ENCODE measurements at places on chromosomes 6 and 20. TPM values are rescaled to one million over a fixed set of nuclear protein-coding genes. Genes with fewer than 3 reads are reported as not detected.

The ELOVL4 gene
- 1.9 TPM for total RNA-seq

The ADA gene
- total RNA-seq: 11.5 TPM

The SNAI1 gene
- 4.3 TPM for total RNA-seq

The BPIFB2 gene
- total RNA-seq: not detected

The TAF8 gene
- 25.4 TPM for total RNA-seq

The FBXO9 gene
- 58.9 TPM for total RNA-seq

The DNAAF9 gene
- 35.8 TPM for total RNA-seq

The COX7A2 gene
- total RNA-seq: 171 TPM

The SASH1 gene
- total RNA-seq: 304 TPM
